ENCODE measurements at places on chromosomes 2 and 18.
A peak's percentile ranks its signal among the peaks of the same experiment; 100 is the strongest.

DNA sequence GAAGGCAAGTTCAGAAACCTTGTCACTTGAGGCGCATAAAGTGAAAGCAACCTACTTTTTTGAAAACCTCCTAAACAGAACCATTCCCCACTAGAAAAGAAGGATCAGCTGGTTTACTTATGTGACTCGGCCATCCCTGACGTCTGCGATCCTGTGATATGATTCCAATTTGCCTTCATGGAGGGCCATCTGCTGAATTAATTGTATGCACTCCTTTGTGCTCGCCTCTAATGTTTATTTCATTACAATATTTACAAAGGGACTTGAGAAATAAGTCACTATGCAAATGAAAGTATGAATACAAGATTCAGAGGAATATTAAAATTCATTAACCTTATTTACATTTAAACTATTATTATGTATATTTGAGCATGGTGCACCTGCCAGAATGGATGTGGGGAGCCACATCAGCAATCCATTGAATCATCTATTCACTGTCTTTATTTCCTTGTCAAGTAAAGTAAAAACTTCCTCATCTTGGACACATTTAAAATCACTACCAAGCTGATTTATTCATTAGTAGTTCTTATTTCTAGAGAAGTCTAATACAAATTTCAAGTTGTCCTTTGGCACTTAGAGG is 96.5 kb downstream of the RBM43 start:
- DNase-seq, result no peak

DNA sequence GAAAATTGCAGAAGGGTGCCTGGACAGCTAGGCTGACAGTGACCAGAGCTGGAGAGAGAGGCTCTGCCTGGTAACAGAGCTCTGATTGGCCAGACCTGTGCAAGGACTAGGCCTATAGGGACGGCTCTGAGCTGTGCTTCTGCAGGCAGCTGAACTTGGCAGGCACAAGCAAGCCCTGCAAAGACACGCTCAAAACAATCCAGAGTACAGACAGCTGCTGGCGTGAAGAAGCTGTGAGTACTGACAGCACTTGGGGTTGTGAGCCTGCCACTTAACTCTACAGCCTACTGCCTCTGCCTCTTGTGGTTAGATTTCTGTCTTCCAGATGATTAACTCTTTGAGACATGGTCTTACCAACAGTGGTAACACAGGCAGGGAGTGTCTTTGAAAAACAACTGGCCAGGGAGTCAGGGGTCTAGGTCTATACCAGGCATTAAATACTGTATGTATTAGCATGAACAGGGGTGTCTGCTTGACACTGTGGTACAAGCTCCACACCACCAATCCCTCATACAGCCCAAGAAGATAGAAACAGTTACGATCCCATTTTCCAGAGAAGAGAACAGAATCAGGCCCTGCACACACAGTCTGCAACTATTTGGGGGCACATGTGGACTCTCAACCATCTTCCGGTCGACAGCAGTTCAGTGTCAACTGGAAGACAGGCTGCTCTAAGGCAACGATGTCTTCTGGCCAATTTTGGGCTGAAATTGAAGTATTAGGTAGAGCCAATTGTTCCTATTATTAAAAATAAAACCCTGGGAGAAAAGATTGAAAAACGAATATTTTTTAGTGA is 568.4 kb downstream of the TNS1 start:
- peak; percentile 96 for DNase-seq

- no peak for DNase-seq
Observed at GRCh38 chr2:85329181-85329651, 1.4 kb upstream of the TGOLN2 start.

GRCh38 chr2:135913727-135914365 is 37.6 kb upstream of the MCM6 start:
- DNase-seq, result peak; percentile 42

- peak; percentile 87 for DNase-seq
Observed at GRCh38 chr2:8203364-8203763, 478.5 kb upstream of the ID2 start.

DNA sequence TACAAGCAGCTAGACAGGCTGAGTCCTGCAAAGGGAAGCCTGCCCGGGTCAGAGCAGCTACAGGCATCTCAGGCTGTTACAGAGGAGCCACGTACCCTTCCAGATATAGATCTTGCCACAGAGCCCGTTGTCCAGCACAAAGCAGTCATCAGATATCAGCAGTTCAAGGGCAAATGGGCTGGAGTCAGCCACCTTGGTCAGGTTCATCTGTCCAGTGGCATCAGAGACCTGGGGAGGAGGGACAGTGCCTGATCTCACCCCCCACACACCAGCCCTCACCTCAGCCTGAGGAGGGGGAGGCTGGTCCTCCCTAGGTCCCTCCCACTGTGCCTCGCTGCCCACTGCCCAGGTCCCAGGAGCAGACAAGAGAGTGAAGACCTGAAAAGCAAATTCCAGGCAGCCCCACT is 12.2 kb downstream of the CAPG start:
- no peak for DNase-seq

- DNase-seq, result no peak
Observed at GRCh38 chr2:3163401-3163800, 214.2 kb downstream of the EIPR1 start.

GRCh38 chr2:3505771-3506170 is 13.6 kb downstream of the ADI1 start:
- DNase-seq, result no peak

DNA sequence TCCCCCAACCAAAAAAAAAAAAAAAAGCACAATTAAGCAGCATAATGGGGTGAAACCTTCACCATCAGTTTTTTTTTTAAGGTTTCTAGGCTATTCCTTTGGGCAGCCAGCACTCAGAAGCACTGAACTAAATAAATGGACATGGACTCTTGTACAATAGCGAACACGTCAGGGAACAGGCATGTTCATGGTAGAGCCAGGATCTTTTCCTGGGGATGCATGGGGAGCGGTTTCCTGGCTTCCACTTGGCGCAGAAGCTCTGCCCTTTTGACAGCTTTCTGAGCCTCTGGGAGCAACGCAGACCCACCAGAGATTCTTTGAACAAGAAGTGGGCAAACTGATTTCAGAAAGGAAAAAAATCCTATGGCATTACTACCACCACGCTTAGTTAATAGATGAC is 35.0 kb downstream of the ALPK2 start:
- no peak for DNase-seq

DNA sequence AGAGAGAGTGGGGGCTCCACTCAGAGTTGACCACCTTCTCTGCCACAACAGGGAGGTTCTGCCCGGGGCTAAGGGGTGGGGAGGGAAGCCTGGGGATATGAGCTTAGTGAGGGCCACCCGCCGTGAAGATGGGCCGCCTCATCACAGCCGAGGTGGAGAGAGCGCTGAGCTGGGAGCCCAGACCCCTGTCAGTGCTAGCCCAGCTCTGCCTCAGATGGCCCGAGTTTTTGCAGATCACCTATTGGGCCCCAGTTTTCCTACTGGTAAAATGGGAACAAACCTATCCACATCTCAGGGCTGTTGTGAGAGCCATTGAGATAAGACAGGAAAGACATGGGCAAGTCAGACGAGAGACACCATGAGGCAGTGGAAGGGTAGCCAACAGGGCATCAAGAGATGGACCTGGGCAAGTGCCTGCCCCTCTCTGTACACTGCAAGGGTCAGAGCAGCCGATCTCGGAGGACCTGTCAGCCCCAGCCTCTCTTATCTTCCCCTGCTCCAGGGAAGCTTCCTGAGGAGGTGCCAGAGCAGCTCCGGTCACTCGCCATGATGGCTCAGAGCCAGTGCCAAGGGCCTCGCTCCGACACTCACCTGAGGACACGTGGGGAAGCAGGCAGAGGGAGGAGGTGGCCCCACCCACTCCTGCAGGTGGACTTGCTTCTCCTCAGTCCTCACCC is 88.9 kb downstream of the MCFD2 start:
- DNase-seq, result no peak

DNA sequence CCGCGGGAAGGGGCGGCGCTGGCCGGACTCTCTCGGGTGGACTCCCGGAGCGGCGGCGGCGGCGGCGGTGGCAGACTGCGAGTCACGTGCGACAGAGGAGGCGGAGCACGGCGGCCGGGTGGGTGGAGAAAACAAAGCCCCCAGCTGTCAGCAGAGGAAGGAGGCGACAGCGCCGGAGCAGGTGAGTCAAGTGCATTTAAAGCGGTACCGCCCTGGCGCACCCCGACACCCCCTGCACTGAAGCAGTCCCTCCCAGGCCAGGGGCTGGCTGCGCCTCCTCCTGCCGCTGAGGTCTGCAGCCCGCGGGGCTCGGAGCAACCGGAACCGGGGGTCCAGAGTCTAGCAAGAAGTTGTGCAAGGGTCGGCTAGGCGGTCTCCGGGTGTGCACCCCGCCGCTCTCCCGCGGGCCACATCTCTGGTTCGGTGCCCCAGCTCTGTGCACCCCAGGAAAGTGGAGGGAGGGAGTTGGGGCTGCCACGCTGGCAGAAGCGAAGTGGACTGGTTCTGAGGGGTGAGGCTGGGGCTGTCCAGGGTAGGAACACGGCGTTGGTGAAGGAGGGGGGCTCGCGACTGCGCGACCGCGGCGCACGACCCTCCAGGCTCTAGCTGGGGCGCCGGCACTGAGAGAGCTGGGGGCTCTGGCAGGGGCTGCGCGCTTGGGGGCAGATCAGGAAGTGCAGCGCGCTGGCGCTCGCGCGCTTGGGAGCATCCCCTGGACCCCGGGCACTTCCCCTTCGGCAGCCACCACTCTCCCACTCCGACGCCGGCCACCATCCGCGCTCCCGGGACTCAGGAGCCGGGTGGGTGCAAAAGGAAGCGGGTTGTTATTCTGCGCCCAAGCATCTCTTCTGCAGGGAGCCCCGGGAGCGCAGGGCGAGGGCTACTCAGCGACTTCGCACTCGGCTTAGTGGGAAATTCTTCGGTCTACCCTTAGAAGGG is 64.0 kb upstream of the MAPRE2 start:
- peak; percentile 68 for DNase-seq

GRCh38 chr18:78993014-78993926 is 13.7 kb downstream of the SALL3 start:
- no peak for DNase-seq

GRCh38 chr2:75561566-75562512 is 1.1 kb upstream of the EVA1A start:
- no peak for DNase-seq

- DNase-seq, result no peak
Observed at GRCh38 chr2:224009605-224010315, 29.3 kb downstream of the SERPINE2 start.

DNA sequence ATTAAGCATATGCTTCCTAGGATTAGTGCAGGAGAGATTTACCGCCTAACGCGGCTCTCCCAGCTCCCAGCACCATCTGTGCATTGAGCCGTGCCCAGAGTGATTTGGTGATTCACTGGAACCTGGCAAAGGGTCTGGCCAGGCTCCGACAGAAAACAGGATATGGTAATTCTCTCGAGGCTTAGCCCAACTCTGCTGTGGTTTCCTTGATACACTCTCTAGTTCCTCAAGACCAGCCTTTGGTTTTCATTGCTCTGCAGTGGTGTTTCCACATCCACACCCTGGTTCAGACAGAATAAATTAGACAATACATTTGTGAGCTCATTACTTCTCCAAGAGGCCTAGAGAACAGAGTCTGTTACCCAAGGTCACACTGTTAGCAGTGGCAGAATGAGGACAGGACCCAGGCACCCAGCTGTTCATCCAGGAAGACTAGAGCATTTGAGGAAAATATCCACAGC is 23.0 kb upstream of the SMAD2 start:
- peak; percentile 96 for DNase-seq

DNA sequence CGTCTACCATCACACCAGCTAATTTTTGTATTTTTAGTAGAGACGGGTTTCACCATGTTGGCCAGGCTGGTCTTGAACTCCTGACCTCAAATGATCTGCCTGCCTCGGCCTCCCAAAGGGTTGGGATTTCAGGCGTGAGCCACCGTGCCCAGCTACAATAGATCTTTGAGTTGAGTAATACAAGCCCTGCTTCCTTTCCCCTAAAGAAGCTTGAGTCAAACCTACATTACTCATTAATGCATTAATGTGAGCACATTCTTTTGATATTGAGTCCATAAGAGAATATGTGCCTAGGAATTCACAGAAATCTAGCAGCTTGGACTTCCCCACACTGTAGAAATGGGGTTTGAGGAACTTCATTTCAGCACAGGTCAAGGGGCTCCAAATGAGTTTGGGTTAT is 39.6 kb downstream of the PSMG2 start:
- no peak for DNase-seq

DNA sequence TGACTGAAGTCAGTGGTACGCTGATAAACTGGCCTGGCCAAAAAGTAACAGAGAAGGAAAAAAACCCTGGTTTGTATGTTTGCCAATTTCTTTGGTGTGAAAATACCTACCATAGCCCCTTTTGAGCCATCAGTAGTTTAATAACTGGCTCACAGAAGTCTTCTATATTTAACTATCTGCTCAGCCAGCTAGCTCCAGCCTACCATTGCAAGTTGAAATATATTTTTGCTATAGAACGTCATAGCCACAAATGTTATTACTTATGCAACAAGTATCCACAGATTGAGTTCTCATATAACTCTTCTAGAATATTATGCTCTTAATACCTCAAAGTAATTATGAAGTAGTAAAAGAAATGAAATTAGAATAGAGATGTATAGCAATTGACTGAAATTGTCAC is 25.2 kb downstream of the RPE start:
- DNase-seq, result no peak

DNA sequence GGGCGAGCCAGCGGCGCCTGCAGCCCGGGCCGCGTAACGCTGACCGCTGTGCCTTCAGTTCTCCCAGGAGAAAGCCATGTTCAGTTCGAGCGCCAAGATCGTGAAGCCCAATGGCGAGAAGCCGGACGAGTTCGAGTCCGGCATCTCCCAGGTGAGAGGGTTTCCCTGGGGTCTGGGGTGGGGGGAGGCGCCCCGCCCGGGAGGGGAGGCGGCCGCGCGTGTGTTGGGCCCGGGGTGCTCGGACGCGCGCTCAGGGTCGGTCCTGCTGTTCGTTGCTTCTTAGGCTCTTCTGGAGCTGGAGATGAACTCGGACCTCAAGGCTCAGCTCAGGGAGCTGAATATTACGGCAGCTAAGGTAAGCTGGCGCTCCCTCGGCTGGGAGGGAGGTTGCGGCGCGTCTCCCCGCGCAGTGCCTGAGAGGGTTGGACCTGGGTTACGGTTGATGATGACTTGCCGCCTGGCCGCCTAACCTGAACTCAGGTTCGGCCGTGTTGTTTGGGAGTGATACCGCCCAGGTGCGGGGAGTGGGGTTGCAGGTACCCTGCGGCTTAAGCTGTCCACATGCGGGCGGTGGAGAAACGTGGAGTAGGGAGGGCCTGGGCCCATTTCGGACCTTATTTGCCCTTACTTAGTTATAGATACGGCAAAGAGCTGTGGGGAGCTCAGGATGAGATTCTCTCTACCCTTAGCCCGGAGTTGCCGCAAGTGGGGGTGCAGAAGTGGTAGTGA is 638 bp downstream of the RPS7 start:
- DNase-seq, result no peak

DNA sequence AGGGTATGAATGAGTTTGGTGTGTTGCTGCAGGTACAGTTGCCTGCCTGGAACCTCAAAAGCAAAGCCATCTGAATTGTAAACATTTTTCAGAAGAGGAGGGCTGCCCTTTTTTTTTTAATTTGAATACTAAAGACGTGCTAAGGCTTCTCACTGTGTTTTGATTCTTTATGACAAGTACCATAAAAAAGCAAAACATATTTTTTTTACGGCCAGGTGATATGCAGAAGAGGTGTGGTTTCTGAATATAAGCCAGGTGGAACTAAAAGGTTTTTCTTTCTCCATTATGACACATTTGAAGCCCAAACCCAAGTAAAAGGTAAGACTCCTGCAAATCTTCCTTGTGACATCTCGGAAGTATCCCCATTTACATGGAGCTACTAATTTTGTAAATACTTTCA is 246.3 kb downstream of the IRS1 start:
- no peak for DNase-seq

GRCh38 chr2:68303033-68303901 is 16.5 kb downstream of the CNRIP1 start:
- DNase-seq, result no peak

GRCh38 chr2:18077704-18078103 is 199.2 kb downstream of the KCNS3 start:
- DNase-seq, result no peak

Measured in G401 (cell line).